Left lobe of liver (tissue), 2 donors: ENCODE measurements at places on chromosomes 6 and 20. TPM values are rescaled to one million over a fixed set of nuclear protein-coding genes. Genes with fewer than 3 reads are reported as not detected.

Gene CALHM4
- total RNA-seq = not detected

Gene C6orf118
- not detected for total RNA-seq

Gene XRN2
- total RNA-seq = 18.4 TPM

Gene ITPA
- total RNA-seq = 25.3 TPM

Gene EYA2
- total RNA-seq = 1.6 TPM

Gene RAB23
- 2.5 TPM for total RNA-seq

Gene SNAI1
- 0.75 TPM for total RNA-seq

Gene TMEM244
- not detected for total RNA-seq

Gene PNPLA1
- total RNA-seq = not detected

Gene PAX1
- not detected for total RNA-seq

Gene LKAAEAR1
- not detected for total RNA-seq

Gene MUC21
- not detected for total RNA-seq

Gene ALDH5A1
- 62.2 TPM for total RNA-seq

Gene ZHX3
- 51.4 TPM for total RNA-seq

Gene SMLR1
- 22.2 TPM for total RNA-seq

- no peak for DNase-seq
Observed at GRCh38 chr6:37980222-37980595, 160.7 kb downstream of the ZFAND3 start.

- no peak for DNase-seq
Observed at GRCh38 chr6:32355018-32355417, 16.7 kb downstream of the TSBP1 start.

DNA sequence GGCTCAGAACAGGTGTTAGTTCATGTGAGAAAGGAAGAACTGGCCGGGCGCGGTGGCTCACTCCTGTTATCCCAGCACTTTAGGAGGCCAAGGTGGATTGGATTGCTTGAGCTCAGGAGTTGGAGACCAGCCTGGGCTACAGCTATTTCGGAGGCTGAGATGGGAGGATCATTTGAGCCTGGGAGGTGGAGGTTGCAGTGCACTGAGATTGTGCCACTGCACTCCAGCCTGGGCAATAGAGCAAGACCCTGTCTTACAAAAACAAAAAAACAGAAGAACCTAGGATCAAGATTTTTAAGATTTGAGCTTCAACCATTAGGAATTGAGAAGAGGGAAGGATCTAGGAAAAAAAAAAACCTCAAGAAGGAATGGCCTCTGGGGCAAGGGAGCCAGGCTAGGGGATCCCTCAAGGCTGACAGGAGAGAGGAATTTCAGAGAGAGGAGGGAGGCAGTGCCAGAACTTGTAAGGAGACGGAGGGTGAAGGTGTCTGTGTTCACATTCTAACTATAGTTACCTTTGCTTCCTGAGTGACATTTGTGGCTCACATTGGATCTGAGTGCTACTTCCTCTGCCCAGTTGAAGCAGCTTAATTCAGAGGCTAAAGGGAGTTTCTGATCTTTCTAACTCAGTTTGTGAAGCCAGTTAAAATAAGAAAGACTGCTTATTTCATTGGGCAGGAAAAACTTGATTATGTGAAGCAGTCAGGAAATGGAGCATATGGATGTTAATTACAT lies 26.1 kb downstream of the CHMP4B start:
- DNase-seq = no peak

- no peak for DNase-seq
Observed at GRCh38 chr6:148874698-148875293, 128.0 kb downstream of the UST start.

GRCh38 chr6:160007611-160008010 lies 38.7 kb downstream of the IGF2R start:
- DNase-seq = no peak

DNA sequence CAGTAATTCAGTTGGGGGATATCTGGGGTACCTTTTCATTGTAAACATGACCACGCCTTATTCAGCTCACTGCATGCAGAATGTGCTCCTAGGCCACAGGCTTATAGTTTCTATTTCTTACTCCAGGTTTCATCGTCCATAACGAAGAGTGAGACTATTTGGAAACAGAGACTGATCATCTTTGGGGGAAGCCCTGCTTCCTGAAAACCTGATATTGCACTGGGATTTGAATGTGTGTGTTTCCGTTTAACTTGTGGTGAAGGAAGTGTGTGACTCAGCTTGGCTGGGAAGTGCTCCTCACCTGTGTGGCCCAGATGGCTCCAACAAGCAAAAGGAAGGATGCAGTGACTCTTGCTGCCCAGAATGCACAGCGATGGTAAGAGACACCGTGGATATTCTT lies 19.6 kb upstream of the LTV1 start:
- no peak for DNase-seq

- no peak for DNase-seq
Observed at GRCh38 chr20:62959101-62959971, 6.8 kb downstream of the SLC17A9 start.

GRCh38 chr6:155075930-155076695 lies 81.0 kb downstream of the TIAM2 start:
- DNase-seq = no peak

- DNase-seq = no peak
Observed at GRCh38 chr20:36885356-36885755, 9.4 kb downstream of the TLDC2 start.

- DNase-seq = peak; percentile 60
Observed at GRCh38 chr20:24160563-24161281, 172.1 kb upstream of the GGTLC1 start.

DNA sequence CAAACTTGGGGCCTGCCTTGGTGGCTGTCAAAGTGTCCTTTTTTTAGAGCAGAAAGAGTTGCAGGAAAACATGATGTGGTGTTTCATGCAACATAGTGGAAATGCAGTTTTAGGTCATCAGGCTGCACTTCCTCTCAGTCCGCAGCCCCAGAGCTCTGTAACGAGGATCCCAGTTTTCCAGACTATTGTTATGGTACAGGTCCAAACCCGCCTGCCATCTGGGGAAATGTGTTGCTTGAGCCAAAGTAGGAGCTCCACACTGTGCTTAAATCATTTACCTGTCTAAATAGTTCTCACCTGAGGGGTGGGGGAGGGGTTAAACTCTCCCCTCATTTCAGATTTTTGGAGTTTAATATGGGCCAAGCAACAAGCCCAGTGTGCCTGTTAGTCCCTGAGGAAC lies 59.8 kb downstream of the GOPC start:
- DNase-seq = no peak

- DNase-seq = no peak
Observed at GRCh38 chr6:55963301-55963700, 87.9 kb upstream of the BMP5 start.

DNA sequence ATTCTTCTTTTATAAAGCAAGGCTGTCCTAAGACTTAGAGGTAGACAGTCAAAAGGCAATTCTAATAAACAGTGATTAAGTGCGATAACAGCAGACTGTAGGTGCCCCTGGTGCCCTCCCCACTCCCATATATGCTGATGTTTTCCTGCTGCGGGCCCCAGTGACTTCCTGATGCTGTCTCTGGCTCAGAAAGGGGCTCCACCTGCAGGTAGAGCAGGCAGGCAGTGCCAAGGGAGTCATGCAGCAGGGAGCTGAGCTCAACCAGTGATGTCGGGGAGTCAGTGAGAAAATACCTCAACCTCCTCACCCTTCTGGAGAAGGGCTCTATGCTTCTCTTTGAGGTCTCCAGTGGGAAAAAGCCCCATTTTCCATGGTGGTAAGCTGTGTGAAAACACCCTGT lies 126.7 kb upstream of the SSTR4 start:
- DNase-seq = no peak

DNA sequence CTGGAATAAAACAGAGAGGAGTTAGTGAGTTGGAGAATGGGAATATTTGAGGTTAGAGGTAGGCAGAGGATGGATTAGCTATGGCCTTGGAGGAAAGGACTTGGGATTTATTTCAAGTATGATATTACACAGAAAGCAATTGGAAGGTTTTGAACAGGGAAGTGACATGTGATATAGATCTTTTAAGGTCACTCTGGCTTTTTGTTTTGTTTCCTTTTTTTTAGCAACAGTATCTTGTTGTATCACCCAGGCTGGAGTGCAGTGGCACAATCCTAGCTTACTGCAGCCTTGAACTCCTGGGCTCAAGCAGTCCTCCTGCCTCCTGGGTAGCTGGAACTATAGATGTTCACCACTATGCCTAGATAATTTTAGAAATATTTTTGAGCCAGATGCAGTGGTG lies 190.3 kb downstream of the UTRN start:
- DNase-seq = no peak

GRCh38 chr6:128422200-128422599 lies 98.2 kb downstream of the PTPRK start:
- DNase-seq = no peak

GRCh38 chr6:101614774-101615173 lies 221.3 kb downstream of the GRIK2 start:
- no peak for DNase-seq

- no peak for DNase-seq
Observed at GRCh38 chr6:133888929-133889556, at the start of gene TCF21. TSS of gene TCF21 (plus strand) at chr6:133889113. CDS start at chr6:133889398, 285 bp downstream.

- no peak for DNase-seq
Observed at GRCh38 chr6:4802312-4802935, 26.2 kb downstream of the CDYL start.

GRCh38 chr6:138996524-138996923 lies 8.5 kb upstream of the REPS1 start:
- DNase-seq = peak; percentile 75

DNA sequence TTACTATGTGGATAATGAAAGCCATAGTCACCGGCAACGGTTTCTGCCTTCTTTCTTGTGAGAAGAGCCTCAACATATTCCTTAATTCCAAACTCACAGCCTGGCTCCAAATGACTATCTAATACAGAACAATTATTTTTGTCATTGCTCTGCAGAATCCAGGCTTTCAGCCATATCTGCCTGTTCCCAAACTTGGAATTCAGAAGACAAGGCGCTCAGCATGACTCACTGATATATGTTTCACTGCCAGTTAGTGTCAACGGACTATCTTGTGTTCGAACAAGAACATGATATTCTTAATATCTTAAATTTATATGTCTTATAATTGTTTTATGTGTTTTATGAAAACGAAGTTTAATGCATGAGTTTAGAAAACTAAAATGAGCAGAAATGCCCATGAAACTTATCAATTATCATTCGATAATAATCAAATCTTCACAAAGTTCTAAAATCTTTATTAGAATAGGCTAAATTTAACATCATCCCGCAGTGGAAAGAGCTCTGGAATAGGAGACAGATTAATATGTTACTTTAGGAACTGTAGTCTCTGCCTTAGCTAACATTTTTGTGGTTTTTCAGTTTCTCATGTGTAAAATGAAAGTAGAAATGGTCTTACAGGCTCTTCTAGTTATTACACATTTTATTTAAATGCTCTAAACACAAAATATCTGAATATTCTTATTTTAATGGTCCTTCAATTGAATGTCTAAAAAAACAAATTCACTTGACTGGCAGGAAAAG lies 669.3 kb upstream of the GJE1 start:
- DNase-seq = no peak

DNA sequence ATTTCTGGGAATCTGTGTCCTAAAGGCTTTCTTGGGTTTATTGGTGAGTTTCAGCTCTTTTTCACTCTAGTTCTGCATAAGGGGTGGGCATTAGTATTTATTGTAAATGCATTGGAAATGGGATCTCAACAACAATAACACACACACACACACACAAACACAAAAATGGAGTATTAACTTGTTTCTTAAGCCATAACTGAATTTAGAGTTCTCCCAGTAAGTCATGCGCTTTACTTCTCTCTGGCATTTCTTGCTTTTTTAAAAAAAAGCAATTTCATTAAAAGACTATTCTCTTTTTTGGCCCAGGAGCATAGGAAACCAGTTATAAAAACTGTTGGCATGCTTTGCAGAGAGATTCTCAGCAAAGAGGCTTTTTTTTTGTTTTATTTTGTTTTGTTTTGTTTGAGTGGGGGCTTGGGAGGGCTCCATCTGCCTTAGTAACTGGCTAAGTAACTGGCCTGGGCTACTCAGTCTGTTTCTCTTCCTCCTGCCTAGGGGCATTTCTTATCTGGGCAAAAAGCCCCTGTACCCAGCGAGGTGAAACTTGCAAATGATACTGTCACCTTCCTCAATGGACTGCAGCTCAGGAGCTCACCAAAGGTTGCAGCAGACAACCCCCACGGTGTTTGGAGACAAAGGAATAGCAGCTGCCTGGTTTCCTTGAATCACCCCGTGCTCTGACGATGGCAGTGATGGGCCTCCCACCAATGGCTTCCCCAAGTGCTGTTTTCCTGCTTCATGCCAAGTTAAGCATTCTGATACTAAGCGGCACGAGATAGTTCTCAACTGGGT lies 128.5 kb downstream of the BCAS1 start:
- DNase-seq = no peak

DNA sequence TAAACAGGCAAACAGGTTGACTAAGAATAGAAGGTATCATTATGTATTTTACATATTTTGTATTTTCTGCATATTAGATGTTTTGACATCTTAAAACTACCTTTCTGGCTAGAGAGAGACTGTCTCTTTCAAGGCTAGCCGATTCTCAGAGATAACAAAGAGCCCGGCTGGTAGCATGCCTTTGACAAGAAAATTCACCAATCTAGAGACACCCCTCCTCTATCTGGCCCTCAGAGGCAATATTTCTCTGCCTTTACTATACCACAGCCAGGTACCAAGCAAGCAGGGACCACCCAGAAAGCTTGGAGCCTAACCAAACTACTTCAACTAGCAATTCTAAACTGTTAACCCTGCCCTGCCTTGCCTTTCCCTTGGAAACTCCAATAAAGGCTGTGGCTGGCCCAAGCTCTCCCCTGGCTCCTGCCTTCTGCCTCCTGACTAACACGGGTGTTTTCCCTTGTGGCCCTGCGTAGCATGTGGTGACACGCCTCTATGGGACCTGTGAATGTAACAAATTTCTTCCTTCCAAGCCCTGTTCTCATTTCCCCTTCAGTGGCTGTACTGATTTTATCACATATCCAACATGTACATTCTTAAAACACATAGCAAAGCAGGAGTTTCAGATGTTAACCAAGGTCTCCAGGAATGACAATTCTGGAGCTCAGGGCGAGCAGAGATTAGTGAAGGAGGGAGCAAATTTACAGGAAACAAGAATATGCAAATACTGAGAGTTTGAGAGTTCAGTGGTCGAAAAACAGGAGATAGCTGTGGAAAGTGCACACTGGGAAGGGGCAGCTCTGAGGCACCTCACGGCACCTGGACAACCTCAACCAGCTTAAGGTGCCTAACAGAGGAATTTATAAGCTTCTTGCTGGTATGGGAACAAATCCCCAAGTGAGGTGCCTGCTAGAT lies 120.8 kb downstream of the BACH2 start:
- no peak for DNase-seq

DNA sequence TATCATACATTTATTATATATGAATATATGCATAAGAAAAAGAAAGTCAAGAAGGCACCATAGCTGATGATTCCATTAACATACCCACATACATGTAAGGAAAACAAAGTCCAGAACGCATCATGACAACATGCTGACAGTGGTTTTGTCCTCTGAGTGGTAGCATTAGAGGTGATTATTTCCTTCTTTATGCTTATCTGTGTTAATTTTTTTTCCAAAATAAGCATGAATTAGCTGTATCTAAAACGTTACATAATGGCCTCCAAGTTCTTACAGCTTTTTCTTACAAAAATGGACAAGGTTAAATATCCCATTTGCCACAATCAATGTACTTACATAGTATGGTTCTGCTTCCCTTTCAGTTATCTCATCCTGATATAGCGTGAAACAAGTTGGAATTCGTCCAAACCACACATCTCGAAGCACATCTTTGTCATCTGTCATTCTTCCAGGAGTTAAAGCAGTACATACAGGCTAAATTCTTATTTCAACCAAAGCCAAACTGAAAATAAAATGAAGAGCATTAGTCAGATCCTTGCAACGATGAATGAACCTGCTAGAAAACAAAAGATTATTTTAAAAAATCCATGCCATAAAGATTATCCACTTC lies 9.7 kb downstream of the ATG5 start:
- no peak for DNase-seq

- DNase-seq = no peak
Observed at GRCh38 chr6:154613137-154613676, 102.7 kb upstream of the CNKSR3 start.
